Ovary (tissue), 10 donors: ENCODE measurements at places on chromosomes 13 and 19. TPM values are rescaled to one million over a fixed set of nuclear protein-coding genes. Genes with fewer than 3 reads are reported as not detected.

- no peak for DNase-seq
These were observed 229.0 kb downstream of the KLF5 start for GRCh38 chr13:73287831-73288230.

DNA sequence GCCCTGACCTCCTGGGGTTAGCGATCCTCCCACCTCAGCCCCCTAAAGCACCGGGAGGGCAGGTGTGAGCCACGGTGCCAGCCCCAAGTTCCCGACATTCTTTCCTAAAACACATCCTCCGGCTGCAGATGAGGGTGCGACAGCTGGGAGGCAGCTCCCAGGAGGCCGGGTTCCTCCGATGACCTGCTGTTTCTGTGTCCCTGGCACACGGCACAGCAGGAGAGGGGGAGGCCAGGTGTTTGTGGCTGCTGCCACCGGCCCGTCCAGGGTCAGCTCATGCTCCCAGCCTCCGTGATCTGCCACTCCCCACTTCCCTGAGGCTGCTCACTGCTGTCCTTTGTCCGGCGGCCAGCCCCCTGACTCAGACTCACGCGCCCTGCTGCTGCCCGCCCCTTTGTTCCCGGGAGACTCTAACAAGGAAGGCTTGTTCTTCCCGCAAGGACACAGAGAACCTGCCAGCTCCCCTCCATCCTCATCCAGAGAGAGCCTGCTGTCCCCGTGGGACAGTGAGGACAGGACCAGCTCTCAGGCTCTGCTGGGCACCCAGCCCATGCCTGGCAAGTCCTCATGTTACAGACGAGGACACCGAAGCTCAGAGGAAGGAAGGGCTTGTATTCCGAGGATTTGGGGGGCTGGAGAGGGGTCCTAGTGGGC lies 10.6 kb upstream of the MADCAM1 start:
- no peak for DNase-seq

The RXFP2 gene
- total RNA-seq = not detected

GRCh38 chr13:46644816-46645215 lies 91.8 kb downstream of the LRCH1 start:
- DNase-seq = no peak

DNA sequence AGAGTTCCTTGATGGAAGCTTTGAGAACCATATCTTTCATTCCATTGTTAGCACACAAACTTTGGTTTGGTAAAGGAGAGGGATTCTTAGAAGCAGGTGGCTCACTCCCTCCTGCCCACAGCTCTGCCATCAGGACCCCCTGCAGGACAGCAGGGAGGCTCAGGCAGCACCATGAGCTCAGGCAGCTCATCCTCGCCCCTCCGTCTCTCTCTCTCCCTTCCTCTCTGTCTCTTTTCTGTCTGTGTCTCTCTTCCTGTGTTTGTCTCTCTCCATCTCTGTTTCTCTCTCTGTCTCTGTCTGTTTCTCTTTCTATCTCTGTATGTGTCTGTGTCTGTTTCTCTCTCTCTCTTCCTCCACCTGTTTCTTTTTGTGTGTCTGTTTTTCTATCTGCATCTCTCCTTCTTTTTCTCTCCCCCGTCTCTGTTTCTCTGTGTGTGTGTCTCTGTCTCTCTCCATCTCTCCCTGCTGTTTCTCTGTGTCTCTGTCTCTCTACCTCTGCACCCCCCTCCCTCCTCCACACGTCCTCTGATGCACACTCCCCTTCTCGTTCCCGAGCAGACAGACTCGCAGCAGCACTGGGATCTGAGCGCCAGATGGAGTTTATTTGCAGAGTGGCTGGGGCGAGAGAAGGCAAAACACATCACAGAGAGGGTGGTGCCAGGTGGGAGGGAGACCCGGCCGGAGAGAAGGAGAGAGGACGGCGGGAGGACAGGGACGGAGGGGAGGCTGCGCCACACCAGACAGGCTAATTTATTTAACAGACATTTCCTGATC lies 8.7 kb downstream of the SBK2 start:
- DNase-seq = no peak

The DHDH gene
- 0.28 TPM for total RNA-seq

The CGB7 gene
- total RNA-seq = not detected

GRCh38 chr19:39126312-39127187 lies 964 bp downstream of the PAK4 start:
- no peak for DNase-seq

DNA sequence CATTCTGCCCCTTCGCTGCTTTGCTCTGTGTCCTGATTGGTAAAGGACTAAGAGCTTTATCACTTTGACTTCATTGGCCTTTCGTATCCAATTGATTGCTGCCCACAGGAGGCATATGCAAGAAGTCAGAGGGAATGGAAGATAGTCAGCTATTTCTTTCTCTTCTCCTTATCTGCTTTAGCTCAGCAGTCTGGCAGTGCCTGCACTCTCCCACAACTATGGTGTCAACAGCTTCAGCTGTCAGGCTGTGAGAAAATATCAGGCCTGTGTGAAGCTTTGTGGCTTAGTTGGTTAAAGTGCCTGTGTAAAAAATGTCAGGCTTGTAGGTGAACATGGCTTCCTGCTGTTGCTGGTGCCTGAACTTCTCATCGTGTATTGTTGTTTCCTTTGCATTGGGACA lies 243.0 kb downstream of the PCDH17 start:
- DNase-seq = no peak

GRCh38 chr19:45376045-45376724 lies 5.8 kb upstream of the ERCC2 start:
- no peak for DNase-seq

DNA sequence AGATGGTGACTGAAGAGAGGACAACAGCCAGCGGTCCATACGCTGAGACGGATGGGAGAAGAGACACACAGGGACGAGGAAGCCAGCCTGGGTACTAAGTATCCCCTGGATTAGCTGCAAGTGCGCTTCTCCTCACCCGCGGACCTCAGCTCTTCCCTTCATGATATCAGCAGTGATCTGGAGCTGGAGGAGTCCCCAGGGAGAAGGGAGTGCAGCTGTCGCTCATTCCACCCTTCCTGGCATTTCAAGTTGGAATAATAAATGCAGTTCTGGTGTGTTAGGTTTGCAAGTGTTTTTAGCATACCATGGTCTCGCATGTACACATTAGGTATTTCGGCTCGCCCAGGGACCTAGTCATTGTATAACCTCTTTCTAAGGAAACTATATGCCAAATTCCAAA lies 88.5 kb upstream of the C1QTNF9B start:
- no peak for DNase-seq

GRCh38 chr13:40494946-40495620 lies 171.4 kb downstream of the FOXO1 start:
- no peak for DNase-seq

DNA sequence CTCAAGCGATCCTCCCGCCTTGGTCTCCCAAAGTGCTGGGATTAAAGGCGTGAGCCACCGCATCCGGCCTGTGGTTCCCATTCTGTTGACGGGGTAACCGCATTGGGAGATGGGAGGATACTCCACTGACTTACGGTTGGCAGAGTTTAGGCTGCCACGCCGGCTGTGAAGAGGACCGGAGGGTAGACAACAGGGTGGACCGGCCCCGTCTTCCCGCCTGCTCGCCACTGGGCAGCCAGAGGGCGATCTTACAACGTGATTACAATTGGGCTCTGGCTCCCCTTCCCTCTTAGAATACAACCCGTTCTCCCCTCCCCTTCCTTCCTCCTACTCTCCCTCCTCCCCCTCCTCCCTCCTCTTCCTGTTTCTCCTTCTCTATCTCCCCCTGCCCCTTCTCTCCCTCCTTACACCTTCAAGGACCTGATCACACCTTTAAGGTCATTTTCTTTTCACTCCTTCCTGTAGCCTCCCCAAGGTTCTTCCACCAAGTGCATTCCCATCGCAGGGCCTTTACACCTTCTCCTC lies 957 bp upstream of the CCDC194 start:
- DNase-seq = peak; percentile 76

- DNase-seq = no peak
These were observed 12.5 kb upstream of the COMP start for GRCh38 chr19:18803550-18804138.

The RFPL4A gene
- total RNA-seq = not detected

- no peak for DNase-seq
These were observed 838 bp downstream of the AKAP11 start for GRCh38 chr13:42272804-42273175.

- DNase-seq = no peak
These were observed 3.7 kb upstream of the ZNF444 start for GRCh38 chr19:56137405-56137804.

The CRB3 gene
- not detected for total RNA-seq

DNA sequence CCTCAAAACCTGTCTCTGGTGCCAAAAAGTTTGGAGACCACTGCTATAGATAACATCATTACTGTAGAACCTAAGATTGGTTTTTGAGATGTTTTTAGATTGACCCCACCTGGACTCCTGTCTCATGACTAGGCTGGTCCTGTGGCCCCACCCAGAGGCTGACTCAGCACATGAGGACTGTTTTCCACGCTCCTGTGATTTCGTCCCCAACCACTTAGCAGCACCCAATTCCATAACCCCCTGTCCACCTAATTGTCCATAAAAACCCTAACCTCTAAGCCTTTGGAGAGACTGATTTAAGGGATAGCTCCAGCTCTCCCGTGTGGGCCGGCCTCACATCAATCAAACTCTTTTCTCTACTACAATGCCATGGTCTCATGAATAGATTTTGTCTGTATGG lies 25.6 kb upstream of the GAS6 start:
- no peak for DNase-seq
